ENCODE measurements at places on chromosomes 3 and 15.

DNA sequence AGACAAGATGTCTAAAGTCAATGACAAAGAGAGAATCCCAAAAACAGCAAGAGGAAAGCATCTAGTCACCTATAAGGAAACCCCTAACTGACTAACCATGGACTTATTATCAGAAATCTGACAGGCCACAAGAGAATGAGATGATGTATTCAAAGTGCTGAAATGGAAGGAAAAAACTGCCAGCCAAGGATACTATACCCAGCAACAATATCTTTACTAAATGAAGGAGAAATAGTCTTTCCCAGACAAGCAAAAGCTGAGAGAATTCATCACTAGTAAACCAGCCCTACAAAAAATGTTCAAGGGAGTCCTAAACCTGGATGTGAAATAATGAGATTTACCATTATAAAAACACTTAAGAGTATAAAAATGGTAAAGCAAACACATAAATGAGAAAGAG lies 128.0 kb downstream of the SATB1 start:
- DNase-seq: no peak

- no peak for DNase-seq
Measured at GRCh38 chr3:71232175-71232679, 351.3 kb downstream of the FOXP1 start.

GRCh38 chr15:91889111-91889815 lies 35.8 kb downstream of the SLCO3A1 start:
- DNase-seq: no peak

GRCh38 chr3:71462586-71462985 lies 120.9 kb downstream of the FOXP1 start:
- DNase-seq: no peak

Measured in T-helper 2 cell (primary cell).